Fibroblast of upper back skin (primary cell): ENCODE measurements at places on chromosomes 4 and X.

- DNase-seq = no peak
Observed at GRCh38 chr4:9812501-9813340, 31.3 kb downstream of the DRD5 start.

DNA sequence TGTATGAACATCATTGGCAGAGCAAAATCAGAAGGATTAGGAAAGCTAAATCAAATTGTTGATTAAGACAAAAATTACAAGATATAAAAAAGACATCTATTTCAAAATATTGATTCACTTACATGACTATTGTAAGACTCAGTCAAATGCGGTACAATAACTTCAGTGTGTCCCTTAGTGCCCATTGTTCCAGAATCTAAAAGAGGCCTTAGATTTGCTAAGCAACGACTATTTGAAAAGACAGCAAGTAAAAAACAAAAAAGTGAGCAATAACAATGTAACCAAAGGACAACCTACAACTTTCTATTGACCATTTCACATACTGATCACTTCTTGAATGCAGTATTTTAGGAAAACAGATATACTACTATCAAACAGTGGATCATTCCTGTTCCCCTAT is 65.6 kb downstream of the UBA6 start:
- no peak for DNase-seq

DNA sequence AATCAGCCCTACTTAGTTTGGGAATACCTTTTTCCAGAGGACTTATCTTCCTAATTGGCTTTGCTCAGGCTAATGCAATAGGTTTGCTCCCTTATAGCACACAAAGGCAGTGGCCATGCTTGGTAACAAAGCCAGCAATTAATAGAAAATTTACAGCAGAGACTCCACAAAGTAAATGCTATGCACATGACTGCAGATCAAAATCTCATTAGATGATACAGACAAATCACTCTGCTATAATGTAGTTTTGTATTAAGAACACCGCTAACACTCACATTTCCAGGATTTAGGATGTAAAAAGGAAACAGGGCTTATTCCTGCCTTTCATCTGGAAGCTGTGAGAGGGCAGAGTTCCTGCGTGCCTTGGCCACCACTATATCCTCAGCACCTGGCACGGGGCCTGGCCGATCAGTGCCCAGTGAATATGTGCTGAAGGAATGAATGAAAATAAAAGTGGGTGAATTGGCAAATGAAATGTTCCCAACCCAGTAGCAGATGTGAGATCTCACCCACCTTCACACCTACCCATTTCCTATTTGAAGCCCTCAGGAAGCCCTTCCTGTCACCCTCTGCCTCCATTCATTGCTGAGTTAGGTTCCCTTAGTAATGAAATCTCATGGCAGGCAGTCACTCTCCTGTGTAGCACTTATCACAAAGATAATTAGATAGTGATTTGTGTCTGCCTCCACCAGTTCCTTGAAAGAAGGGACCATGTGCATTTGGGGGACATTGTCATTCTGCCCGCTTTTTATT is 5.1 kb downstream of the SEPTIN6 start:
- DNase-seq = no peak

- no peak for DNase-seq
Observed at GRCh38 chrX:104427073-104427472, 138.9 kb upstream of the IL1RAPL2 start.

GRCh38 chr4:16532240-16532970 is 306.1 kb upstream of the TAPT1 start:
- peak; percentile 91 for DNase-seq

DNA sequence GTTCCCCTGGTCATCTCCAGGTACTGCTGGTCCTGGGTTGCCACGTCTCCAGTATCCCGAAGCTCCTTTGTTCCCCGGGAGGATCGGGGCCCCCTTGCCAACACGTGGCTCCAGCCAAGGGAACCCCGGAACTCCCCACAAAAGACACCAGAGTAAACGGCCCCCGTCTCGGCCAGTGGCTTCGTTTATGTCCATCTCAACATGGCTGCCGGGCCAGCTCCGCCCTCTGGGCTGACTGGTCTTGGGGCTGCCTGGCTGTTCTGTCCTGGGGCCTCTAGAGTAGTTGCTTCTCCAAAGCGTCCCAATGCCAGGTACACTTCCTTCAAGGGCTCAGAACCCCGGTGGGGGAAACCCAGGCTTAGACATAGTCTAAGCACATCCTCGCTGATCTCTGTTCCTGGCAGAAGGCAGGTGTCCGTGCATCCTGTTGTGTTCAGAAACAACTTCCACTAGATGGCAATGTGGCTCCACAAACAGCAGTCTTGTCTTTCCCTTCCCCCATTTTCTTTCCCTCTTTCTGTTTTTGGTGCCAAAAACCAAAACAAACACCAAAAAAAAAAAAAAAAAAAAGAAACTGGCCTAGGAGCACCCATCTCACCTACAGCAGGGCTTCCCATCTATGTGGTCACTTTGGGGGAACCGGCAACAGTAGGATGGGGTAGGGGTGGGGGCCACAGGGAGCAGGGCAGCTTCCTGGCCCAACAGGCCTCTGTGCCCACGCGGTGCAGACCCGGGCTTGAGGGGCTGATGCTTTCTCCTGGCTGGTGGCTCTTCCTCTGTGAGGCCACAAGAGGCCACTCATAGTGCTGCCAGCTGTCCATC is 35.3 kb downstream of the NBDY start:
- peak; percentile 51 for DNase-seq
